Stimulated activated CD4-positive, alpha-beta T cell treated with anti-CD3 and anti-CD28 coated beads, Interleukin-1b, Interleukin-23, amount 100 ng/mL, for 4 hours (primary cell): ENCODE measurements at places on chromosomes 11 and 22.

DNA sequence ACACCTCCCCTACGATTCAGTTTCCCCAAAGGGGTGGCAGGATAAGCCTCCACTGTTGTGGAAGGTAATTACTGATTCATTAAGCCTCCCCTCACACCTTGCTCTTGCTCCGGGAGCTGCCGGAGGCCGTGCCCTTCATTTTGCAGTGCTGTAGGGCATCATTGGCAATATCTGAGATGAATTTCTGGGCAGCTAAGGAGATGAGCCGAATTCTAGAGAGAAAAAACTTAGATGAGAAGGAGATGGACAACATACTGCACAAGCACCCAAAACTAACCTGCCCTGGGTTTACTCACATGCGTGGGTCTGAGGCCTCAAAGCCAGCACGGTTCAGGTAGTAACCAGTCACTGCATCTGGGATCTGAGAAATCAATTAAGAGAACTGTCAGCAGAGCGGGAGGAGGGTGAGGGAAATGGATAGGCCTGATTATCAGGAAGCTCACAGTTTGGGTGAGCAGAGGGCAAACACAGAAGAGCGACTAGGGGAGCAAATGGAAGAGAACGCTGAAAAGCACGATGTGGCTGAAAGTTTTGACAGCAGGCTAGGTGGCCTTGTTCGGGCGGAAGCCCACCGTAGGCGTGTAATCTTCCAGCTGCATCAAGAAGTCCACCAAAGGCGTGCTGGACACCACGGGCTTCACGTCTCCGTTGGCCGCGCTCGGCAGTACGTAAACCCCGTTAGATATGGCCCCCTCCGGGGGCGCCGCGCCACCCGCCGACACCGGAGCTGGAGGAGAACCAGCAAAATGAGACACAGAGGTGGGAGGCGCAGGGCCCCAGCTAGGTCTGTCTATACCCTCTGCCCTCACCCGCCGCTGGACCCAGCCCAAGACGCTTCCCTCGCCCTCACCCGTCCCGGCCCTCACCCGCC, 689 bp downstream of the TAF10 start:
- DNase-seq: peak; percentile 39

- no peak for DNase-seq
These were observed 7.0 kb downstream of the CTSF start for GRCh38 chr11:66561178-66561974.

- no peak for DNase-seq
These were observed 11.7 kb upstream of the DNAJB13 start for GRCh38 chr11:73939096-73939495.

DNA sequence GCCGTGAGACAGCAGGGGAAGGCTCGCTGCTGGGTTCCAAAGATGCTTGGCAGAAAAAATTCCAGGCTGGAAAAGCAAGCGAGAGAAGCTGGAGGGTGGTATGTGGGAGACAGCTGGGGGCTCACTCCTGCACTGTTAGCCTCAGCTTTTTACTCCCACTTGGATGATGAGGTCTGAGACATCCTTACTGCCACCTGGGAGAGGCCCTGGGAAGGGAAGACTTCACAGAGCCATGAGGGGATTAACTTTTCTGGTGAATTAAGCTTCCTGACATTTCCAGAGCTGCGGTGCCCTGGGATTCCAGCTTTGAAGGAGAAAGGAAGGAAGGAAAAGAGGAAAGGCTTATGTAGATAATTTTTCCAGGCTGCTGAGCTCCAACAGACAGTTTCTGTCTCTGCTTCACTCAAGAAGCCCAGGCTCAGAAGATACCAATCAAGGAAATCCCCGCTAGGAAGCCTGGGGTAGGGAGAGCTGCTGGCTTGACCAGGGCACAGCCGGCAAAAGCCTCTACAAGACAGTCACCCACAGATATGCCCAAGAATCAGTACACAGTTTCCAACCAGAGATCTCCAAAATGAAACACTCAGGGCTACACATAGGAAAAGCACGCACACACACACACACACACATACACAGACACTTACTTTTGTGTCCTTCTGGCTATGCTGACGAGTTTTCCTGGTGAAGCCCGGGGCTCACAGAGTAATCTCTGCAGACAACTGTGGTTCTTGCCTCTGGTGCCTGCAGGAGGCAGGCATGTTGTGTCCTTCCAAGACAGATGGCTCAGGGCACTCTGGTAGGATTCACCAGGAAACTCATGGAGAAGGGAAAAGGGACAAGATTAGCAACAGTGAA, 907 bp downstream of the MCHR1 start:
- no peak for DNase-seq

DNA sequence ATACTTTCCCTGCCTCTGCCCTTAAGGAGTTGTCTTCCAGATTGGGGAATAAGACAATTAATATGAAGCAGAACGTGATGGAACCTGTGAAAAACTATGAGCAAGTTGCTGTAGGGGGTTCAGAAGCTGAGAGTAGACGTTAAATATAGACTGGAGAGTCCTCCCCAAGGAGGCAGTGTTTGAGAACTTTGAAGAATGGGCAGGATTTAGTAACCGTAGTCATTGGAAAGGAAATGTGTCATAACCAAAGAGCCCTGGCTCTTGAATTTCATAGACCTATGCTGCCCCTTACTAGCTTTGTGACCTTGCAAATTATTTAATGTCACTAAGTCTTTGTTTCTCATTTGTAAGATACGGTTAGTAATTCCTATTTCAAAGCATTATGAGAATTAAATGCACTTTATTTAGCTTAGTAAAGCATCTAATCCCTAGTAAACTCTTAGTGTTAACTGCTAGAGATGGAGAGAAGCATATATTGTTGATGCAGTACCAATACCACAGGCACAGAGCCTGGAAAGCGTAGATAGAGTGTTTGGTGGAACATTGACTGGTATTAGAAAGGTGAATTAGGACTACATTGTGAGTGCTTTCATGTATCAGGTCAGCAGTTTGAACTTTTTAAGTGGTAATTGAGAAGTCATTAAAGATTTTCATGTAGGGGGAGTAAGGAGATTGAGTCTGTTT, 54.1 kb downstream of the MCAM start:
- no peak for DNase-seq

GRCh38 chr11:60065801-60066200, 9.3 kb downstream of the MS4A3 start:
- no peak for DNase-seq

DNA sequence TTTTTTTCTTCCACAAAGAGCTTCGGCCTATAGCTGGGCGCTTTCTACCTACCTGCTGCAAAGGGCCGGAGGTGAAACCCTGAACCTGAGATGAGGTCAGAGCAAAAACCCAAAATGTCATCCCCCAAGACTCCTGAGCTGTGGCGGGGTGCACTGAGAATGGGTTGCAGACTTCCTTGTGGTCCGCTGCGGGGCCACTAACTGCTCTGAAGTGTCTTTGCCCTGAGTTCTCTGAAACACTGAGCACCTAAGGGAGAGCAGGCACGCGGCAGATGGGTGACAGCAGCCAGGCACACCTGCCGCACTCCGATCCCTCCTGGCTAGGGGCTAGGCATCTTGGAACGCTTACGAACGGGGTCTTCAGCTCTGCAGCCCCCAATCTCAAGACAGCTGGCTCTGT, 29.3 kb downstream of the RASD2 start:
- DNase-seq: no peak

GRCh38 chr11:107711861-107712755, at the start of gene SLN:
Gene SLN, minus strand, starts transcription at chr11:107712056.
- DNase-seq: no peak

DNA sequence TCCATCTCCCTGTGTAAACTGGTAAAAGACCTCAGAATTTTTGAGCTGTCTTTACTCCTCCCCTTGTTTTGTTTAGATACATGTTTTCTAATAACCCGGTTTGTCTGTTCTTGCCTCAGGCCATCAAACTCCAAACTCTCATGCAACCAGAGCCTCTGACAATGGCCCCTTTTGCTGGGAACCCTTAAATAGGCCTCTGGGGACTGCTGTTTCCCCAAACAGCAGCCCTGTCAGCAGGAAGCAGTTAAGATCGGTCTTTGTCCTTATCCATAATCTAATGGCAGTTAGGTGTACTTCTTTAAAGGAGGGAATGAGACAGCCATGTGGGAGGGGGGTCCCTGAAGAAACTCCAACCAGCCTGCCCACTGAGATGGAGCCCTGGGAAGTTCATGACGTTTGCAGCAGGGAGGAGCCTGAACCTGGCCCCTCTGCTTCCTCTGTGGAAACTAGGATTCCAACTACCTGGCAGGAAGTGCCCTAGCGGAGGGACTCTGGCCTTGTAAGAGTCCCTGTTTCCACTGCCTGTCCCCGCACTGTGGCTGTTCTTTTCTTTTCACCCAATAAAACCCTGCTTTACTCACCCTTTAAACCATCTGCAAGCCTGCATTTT, 1354.4 kb downstream of the LRRC4C start:
- no peak for DNase-seq

- DNase-seq: no peak
These were observed 1079.7 kb downstream of the TBC1D22A start for GRCh38 chr22:47842119-47842518.
